ENCODE measurements at places on chromosomes 12 and 14. TPM values are rescaled to one million over a fixed set of nuclear protein-coding genes. Genes with fewer than 3 reads are reported as not detected.

Gene CACNA1C
- total RNA-seq = 0.02 TPM

Gene STYK1
- total RNA-seq = 0.46 TPM

Gene PSMB11
- total RNA-seq = not detected

DNA sequence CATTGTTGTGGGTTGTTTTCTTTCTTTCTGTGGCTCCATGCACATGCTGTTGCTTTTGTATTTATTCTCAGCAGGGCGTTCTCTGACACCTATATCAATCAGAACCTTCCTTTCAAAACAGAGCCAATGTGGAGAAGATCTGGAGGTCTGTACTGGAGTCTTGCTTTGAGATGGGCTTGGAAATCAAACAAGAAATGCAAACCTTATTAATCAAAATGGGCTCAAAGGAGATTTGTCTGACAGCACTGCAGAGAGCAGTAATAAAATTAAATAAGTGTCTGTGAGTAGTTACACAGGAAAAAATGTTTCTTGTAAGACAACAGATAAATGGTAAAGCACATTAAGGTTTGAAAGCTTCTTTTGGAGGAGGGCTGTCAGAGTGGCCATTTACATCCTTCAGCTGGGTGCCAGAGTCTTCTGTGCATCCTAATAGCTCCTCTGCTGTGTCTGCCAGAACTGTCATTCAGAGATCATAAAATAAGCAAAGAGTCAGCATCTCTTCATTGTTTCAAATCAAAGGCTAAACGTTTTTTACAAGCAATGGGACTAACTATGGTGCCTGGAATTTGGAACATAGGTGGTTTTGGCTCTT is 414.3 kb downstream of the NAV3 start:
- H3K27ac ChIP-seq = no peak overlapping the region
- no peak for DNase-seq

DNA sequence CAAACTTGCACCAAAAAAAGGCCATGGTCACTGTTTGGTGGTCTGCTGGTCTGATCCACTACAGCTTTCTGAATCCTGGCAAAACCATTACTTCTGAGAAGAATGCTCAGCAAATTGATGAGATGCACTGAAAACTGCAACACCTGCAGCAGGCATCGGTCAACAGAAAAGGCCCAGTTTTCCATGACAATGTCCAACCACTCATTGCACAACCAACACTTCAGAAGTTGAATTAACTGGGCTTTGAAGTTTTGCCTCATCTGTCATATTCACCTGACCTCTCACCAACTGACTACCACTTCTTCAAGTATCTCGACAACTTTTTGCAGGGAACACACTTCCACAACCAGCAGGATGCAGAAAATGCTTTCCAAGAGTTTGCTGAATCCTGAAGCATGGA is 7.0 kb upstream of the DHRS2 start:
- H3K4me3 ChIP-seq = no peak overlapping the region
- no peak overlapping the region for H3K27ac ChIP-seq
- peaks cover 9% of the 10 kb centered on the region for H3K4me1 ChIP-seq
- no peaks in the 10 kb centered on the region for H3K36me3 ChIP-seq

DNA sequence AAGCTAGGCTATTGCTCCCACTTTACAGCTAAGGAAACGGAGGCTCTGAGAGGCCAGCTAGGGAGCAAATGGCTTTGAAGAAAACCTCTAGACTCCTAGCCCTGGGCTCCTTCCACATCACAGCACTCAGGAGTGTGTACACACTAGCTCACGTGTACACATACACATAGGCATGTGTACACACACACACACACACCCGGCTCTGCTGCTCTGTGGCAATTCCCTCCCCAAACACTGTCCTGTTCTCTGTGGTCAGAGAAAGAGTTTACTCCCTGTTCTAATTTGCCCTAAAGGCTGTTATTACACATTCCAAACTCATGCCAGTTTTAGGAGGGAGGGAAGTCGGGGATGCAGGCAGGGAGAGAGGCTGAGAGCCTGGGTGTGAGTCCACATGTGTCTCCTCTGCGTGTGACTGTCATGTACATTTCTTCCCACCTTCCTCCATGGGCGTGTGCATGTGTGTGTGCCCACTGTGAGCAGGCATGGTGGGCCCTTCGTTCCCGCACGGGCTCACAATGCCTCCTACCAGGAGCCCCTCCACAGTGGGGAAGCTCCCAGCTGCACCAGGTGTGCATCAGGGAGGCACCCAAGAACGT is 14.2 kb downstream of the TRPV4 start:
- no peak for DNase-seq
- H3K27ac ChIP-seq = no peak overlapping the region
- no peak overlapping the region for H3K4me3 ChIP-seq
- no peaks in the 10 kb centered on the region for H3K36me3 ChIP-seq
- H3K27me3 ChIP-seq = no peaks in the 10 kb centered on the region
- no peaks in the 10 kb centered on the region for H3K4me1 ChIP-seq
